ENCODE measurements at places on chromosomes 13 and 19.

- DNase-seq = peak; percentile 96
Observed at GRCh38 chr19:18364826-18365528, 21.0 kb upstream of the GDF15 start.

GRCh38 chr19:41377977-41378709, 1.8 kb downstream of the TMEM91 start:
- no peak for DNase-seq

DNA sequence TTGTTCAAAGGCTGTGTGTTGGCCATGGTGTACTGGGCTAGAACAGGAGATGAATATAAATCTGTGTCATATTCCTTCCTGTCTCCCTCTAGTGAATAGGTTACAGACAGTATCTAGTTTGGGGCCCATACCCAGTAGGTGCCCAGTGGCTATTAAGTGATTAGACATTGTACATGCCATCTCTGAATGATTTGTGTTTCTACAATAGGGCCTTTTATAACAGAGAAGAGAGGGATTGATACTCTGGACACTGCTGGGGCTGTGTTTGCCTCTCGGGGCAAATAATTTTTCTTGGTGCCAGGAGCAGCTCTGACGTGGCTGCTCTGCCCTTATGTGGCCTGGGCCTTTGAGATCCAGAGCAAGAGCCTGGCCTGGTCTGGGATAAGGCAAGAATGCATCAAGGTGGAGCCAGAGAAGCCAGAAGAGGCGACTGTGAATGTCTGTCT, 403.1 kb downstream of the SPRY2 start:
- no peak for DNase-seq

- no peak for DNase-seq
Observed at GRCh38 chr19:3465552-3465951, 14.8 kb downstream of the SMIM24 start.

GRCh38 chr13:105961438-105961837, 574.0 kb downstream of the EFNB2 start:
- no peak for DNase-seq

DNA sequence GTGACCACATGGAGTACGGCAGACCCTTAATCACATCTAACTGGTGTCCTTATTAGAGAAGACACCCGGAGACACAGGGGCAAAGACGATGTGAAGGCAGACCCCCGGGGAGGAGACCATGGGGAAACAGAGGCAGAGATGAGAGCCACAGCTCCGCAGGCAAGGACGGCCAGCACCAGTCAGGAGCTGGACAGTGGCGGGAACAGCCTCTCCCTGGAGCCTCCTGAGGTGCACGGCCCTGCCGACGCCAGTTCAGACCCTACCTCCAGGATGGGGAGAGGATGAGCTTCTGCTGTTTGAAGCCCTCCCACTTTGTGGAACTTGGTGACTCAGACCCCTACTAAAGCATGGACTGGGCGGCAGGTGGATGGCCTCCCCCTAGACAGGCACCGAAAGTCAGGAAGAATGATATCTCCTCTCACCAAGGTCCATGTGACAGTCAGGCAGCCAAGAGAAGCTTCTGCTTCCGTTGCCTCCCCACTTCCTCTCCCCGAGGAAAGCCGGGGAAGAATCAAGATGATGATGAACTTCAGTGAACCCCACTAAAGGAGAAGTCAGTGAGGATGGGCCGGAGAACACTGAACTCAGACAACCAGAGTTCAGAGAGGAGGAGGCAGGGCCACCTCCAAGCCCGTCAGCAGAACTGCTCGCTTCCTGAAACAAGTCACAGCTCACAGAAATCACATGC, 25.4 kb downstream of the RAB20 start:
- DNase-seq = no peak

DNA sequence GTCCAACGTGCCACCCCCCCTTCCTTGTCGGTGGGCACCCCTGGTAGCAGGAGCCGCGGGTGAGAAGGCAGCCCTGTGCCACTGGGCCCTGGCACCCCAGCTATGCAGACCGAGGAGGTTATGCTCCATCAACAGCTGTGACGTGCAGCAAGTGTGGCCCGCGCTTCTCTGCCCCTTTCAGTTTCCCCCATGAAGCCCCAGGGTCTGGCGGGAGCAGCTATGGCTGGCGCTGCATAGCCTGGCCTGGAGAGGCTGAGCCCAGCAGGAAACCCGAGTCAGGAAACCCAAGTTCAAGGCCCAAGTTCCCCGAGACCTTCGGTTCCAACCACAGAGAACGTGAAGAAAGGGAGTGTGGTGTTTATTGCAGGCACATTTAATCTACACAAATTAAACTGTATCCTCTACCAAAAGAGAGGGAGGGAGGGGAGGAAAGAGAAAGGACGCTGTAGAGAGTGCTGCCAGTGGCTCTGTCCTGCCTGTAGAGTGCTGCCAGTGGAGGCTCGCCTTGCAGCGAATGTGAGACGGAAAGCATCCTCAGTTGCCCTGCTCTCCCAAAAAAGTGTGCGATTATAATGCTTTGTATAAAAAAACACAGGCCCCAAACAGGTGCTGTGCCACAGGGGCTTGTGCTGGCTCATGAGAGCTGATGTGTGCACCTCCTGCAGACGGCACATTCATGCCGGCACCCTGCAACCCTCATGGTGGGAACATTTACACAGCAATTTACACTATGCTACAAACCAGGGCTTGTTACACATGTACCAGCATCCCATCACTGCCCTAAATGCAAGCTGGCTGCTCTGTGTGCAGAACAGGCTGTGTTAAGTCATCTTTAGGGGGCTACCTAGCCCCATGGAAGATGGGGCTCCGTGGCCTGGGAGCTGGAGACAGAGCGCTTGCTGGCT, 16.3 kb downstream of the POP4 start:
- DNase-seq = no peak

- no peak for DNase-seq
Observed at GRCh38 chr19:17615889-17616685, 60.6 kb downstream of the COLGALT1 start.

GRCh38 chr13:67100730-67101129, 129.4 kb downstream of the PCDH9 start:
- no peak for DNase-seq

GRCh38 chr19:47633517-47633916, 24.6 kb downstream of the BICRA start:
- DNase-seq = peak; percentile 51

DNA sequence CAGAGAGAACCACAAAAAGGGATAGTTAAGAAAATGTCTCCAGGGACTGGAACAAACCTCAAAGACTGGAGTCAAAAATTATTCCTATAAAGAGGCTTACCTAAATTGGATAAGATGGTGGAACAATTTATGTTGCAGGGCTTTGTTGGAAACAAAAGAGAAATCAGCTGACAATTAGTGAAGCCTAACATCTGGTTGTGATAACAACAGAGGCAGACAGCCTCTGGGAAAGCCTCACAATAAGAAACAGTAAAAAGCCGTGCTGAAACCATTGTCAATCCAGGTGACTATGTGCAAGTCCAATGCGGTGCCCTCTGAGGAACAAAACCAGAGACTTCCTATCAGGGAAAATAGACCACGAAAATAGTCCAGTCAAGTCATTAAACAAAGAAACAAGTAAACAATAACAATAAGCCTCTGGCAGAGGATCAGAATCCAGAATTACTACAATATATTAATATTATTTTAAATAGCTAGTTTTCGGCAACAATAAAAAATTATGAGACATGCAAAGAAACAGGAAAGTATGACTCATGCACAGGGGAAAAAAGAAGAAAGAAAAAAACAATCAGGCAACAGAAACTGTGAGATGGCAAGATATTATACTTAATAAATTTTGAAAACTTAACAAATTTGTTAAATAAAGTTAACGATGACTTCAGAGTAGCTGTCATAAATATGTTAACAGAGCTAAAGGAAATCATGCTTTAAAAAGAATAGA, 99.7 kb upstream of the RXFP2 start:
- no peak for DNase-seq

GRCh38 chr13:31069808-31070534, 91.7 kb downstream of the HSPH1 start:
- no peak for DNase-seq

DNA sequence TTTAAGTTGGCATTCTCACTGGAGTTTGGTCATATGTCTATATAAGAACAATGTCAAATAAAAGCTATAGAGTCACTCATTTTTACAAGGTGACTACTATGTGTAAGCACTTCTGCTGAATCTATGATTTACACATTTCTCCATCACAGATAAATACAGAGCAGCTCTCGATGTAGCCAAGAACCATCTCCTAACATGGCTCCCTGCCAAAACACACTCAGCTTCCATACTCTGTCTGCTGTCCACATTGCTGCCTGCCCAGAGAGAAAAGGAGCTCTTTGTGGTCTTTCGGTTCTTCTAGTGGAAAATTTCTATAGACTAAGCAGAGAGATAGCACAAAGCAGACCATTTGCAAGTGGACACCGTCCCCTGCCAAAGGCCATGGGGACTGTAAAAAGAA, 190.9 kb upstream of the KLF12 start:
- DNase-seq = no peak

DNA sequence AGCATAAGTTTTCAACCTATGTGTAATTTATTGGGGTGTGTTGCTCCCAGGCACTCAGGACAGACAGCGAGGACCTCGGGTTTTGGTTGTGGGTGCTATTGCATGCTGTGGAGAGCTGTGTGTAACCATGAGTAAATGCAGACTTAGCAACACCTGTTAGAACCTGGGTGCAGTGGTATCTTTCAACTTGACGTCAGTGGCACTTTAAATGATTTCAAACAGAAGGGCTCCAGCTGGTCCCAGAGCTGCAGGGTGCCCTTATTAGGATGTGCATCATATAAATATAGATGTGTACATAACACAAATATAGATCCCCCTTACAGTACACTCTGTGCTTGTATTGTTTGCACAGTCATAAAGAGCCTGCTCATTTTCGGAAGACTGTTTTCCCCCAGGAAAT, 228.3 kb upstream of the IRS2 start:
- DNase-seq = no peak

DNA sequence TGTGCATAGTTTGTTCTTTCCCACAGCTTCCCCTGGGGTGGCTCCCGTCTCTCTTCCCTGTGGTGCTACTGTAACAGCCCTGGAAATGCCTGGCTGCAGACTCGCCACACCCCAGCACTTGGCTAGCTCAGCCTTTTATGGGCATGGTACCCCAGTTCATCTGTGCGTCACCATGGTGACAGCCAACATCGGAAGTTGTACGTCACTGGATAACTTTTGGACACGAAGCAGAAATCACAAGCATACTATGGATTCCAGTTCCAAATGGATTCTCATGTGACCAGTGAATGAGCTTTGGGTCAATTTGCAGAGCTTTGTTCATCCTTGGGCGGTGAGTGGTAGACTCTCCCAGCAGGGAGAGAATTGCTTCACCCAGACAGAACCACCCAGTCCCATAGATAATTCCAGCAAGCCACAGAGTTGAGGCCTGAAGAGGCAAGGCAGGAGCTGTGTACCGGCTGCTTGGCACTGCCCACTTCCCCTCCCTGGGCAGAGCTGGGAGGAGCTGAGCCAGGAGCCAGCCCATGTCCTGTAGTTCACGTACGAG, 54.4 kb downstream of the COL4A2 start:
- no peak for DNase-seq

- no peak for DNase-seq
Observed at GRCh38 chr13:23365652-23366051, 67.8 kb downstream of the SACS start.

- no peak for DNase-seq
Observed at GRCh38 chr13:31182987-31183386, 16.8 kb upstream of the B3GLCT start.

DNA sequence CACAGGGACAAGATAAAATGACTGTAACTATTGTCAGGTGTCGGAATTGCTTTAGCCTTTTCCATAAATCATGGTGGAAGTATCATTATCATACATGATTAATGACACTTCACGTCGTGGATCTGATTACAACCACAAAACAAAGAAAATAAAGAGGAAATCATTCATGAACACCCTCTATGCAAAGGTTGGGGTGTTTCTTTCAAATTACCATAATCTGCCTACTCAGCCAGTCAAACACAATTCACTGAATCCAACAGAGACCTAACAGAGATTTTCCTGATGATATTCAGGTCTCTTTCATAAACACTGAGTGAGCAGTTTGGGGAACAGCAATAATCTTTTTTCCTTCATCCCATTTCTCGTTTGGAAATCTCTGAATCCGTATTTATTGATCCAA, 625.6 kb downstream of the DCT start:
- no peak for DNase-seq

DNA sequence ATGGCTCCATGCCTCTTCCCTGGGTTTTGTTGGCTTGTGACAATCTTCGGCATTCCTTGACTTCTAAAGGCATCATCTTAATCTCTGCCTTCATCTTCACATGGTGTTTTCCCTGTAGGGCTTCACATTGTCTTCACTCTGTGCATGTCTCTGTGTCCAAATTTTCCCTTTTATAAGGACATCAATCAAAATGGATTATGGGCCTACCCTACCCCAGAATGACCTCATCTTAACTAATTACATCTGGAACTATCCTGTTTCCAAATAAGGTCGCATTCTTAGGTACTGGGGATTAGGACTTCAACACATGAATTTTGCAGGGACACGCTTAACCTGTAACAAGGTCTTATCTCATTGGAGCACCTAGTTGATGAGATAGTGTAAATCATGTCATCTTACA, 290.3 kb upstream of the KLF12 start:
- DNase-seq = no peak

GRCh38 chr13:74015137-74015536, 119.1 kb downstream of the KLF12 start:
- DNase-seq = no peak

- DNase-seq = no peak
Observed at GRCh38 chr19:5397804-5398692, 57.2 kb upstream of the ZNRF4 start.

DNA sequence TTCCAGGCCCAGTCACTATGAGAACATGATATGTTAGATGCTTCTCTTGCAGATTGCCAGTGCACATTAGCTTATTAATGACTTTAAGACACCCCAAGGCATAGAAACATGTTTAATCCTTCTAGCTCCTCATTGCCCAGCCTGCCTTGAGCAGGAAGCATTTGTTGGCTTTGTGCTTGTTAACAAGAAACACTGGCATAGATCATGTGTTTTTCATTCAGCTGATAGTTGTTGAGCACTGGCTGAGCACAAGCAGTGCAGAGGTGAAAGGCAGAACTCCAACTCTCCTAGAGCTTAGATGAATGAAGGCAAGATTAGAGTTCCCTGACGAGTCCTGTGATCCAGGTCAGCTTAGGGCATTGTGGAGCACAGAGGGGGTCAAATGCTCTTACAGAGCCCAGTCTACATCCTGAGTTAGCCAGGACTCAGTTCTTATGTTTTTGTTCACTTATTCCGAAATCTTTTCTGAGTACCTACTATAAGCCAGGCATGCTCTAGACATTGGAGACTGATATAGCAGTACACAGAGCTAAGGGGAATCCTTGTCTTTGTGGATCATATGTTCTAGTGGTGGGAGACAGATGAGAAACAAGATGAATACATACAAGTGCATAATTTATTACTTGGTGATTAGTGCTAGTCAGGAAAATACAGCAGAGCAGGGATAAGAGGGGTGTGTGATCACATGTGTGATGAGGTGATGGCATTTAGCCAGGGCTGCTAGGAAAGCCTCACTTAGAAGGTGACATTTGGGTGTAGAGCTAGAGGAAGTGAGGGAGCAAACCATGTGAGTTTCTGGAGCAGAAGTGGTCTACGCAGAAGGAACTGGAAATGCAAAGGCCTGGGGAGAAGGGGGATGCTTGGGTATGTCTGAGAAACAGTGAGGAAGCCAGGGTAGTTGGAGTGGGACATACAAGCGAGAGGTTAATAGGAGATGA, 101.2 kb downstream of the WASF3 start:
- no peak for DNase-seq
